ENCODE measurements at places on chromosomes 5 and 9.

- DNase-seq: no peak
Measured at GRCh38 chr5:4124221-4124970, 528.8 kb downstream of the IRX1 start.

GRCh38 chr9:97388721-97389238 lies 23.1 kb upstream of the TDRD7 start:
- no peak for DNase-seq

- no peak for DNase-seq
Measured at GRCh38 chr5:116964438-116964837, 389.8 kb upstream of the SEMA6A start.

DNA sequence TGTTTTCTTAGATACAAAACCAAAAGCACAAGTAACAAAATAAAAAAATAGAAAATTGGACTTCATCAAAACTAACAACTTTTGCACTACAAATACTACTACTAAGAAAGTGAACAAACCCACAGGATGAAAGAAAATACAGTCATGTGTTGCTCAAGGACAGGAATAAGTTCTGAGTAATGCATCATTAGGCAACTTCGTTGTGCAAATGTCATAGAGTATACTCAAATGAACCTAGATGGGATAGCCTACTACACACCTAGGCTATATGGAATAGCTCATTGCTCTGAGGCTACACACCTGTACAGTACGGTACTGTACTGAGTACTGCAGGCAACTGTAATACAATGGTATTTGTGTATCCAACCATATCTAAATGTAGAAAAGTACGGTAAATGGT lies 88.3 kb downstream of the RAPGEF1 start:
- DNase-seq: no peak

DNA sequence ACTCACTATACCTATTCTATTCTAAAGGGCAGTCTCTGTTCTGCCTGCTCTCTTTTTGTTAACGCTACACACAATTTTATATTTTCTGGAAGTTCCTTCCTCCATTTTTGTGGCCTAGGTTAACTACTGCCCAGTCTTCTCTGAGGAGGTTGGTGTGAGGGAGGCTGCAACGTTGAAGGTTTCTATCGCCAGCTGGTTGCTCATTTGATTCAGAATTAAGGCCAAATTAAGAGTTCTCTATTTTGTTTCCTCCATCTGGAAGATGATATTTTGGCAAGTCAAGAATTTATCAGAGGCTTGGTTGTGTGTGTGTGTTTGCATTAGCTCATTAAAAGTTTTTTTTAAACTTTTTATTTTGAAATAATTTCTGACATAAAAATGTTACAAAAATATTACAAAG lies 175.1 kb downstream of the ARHGAP26 start:
- no peak for DNase-seq

GRCh38 chr5:53733853-53734252 lies 173.4 kb downstream of the NDUFS4 start:
- DNase-seq: no peak

- DNase-seq: no peak
Measured at GRCh38 chr5:23614422-23614821, 107.0 kb downstream of the PRDM9 start.

- DNase-seq: no peak
Measured at GRCh38 chr9:113341712-113342410, 1.8 kb upstream of the WDR31 start.
